ENCODE measurements at places on chromosomes 16 and 17. TPM values are rescaled to one million over a fixed set of nuclear protein-coding genes. Genes with fewer than 3 reads are reported as not detected.

GSG1L gene
- not detected for total RNA-seq

REXO5 gene
- total RNA-seq = 6.2 TPM

TNRC6A gene
- 38.0 TPM for total RNA-seq

ABR gene
- 156 TPM for total RNA-seq

STAC2 gene
- under 0.01 TPM for total RNA-seq

CTRB2 gene
- total RNA-seq = not detected

MBTPS1 gene
- total RNA-seq = 114 TPM

SPATA32 gene
- total RNA-seq = not detected

TP53TG3 gene
- total RNA-seq = not detected

USP43 gene
- under 0.01 TPM for total RNA-seq

C17orf50 gene
- total RNA-seq = not detected

TBC1D3K gene
- total RNA-seq = not detected

SLC47A2 gene
- total RNA-seq = not detected

Data from osteoblast (primary cell).